ENCODE measurements at places on chromosomes 4 and X. TPM values are rescaled to one million over a fixed set of nuclear protein-coding genes. Genes with fewer than 3 reads are reported as not detected.

MID1 gene
- 14.1 TPM for total RNA-seq

IBSP gene
- not detected for total RNA-seq

MAGEA12 gene
- not detected for total RNA-seq

MYL5 gene
- total RNA-seq = 7.9 TPM

PSAPL1 gene
- total RNA-seq = not detected

GRCh38 chrX:72712094-72712755 lies 1.9 kb downstream of the PHKA1 start:
- H3K27ac ChIP-seq = peak overlapping the region; percentile 85
- H3K36me3 ChIP-seq = no peaks in the 10 kb centered on the region
- H3K4me3 ChIP-seq = no peak overlapping the region

- no peak overlapping the region for H3K27ac ChIP-seq
- H3K4me1 ChIP-seq = no peaks in the 10 kb centered on the region
- no peaks in the 10 kb centered on the region for H3K27me3 ChIP-seq
- no peak for DNase-seq
Measured at GRCh38 chr4:125225806-125226205, 88.9 kb upstream of the FAT4 start.

DNA sequence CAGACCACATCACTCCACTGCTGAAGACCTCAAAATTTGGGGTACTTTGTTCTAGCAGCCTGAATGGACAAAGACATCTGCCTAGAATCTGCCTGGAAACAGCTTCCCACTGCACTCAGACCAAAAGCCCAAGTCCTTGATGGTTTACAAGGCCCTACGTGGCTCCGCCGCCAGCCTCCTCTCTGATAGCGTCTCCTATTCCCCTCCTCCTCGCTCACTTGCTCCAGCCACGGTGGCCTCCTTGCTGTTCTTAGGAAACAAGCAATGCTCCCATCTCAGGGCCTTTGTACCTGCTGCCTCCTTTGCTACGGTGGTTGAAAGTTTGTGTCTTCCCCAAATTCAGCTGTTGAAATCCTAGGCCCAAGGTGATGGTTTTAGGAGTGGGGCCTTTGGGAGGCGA lies 34.7 kb upstream of the SORCS2 start:
- H3K4me1 ChIP-seq = peaks cover 33% of the 10 kb centered on the region
- H3K4me3 ChIP-seq = no peak overlapping the region
- no peaks in the 10 kb centered on the region for H3K27me3 ChIP-seq
- no peak for DNase-seq

DNA sequence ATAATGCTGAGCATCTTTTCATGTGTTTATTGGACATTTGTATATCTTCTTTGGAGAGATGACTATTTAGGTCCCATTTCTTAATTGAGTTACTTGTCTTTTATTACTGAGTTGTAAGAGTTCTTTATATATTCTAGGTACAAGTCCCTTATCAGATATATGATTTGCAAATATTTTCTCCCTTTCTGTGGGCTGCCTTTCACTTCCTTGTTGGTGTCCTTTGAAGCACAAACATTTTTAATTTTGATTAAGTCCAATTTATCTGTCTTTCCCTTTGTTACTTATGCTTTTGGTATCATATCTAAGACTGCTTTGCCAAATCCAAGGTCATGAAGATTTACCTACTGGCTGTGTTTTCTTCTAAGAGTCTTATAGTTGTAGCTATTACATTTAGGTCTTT lies 113.2 kb downstream of the HNRNPD start:
- no peaks in the 10 kb centered on the region for H3K27me3 ChIP-seq
- no peak overlapping the region for H3K27ac ChIP-seq
- no peaks in the 10 kb centered on the region for H3K36me3 ChIP-seq
- H3K4me1 ChIP-seq = no peaks in the 10 kb centered on the region

DNA sequence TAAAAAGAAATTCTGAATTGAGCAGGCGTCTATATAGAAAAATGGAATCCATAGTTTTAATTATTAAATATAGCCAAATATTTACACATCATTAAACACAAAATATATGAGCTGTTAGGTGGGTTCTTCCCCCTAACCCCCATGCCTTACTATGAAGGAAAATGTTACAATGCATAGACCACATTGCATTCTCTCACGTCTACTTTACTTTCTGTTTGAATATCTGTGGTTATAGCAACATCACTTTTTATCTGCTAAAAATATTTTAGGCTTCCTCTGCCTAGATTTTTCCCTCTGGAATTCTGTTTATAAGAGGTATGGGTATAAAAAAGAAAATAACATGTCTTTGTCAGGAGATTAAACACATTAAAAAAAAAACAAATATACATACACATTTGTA lies 73.1 kb downstream of the MAML3 start:
- no peaks in the 10 kb centered on the region for H3K36me3 ChIP-seq
- no peak overlapping the region for H3K27ac ChIP-seq
- no peaks in the 10 kb centered on the region for H3K27me3 ChIP-seq
- no peak overlapping the region for H3K4me3 ChIP-seq

DNA sequence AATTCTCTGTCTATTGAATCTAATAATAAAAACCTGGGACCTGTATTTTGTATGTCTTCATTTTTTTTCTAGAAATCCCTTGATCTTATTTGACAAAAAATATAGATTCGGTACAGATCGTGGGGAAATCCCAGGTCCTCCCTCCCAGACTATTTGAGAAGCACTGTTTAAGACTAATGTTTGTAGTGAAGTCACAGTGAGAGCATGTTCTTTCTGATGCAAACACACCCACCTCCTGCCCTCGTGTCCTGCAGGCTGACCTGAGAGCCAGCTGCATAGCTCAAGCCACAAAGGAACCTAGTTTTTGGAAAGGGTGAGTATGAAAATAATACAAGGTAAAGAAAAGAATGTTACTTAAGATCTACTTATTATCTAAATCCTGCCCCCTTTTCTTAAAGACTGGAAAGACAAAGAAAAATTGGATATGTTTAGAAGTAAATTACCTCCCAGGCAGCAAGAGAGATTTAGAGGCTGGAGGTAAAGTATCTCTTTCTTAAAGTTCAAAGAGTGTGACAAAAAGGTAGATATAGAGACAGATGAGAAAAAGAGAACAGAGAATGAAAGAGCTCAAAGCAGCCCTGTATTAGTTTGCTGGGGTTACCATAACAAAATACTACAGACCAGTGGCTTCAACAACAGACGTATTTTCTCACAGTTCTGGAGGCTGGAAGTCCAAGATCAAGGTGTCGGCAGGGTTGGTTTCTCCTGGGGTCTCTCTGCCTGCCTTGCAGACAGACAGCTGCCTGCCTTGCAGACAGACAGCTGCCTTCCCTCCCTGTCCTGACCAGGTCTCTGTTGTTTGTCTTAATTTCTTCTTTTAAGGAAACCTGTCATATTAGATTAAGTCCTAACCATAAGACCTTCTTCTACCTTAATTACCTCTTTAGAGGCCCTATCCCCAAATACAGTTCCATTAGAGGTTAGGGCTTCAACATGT lies 20.4 kb upstream of the DCTD start:
- H3K4me3 ChIP-seq = no peak overlapping the region
- no peak for DNase-seq
- H3K27me3 ChIP-seq = no peaks in the 10 kb centered on the region
- peaks cover 6% of the 10 kb centered on the region for H3K4me1 ChIP-seq
- H3K27ac ChIP-seq = no peak overlapping the region

GRCh38 chr4:16694884-16695276 lies 203.6 kb downstream of the LDB2 start:
- peaks cover 33% of the 10 kb centered on the region for H3K4me1 ChIP-seq
- H3K27me3 ChIP-seq = no peaks in the 10 kb centered on the region
- DNase-seq = no peak

DNA sequence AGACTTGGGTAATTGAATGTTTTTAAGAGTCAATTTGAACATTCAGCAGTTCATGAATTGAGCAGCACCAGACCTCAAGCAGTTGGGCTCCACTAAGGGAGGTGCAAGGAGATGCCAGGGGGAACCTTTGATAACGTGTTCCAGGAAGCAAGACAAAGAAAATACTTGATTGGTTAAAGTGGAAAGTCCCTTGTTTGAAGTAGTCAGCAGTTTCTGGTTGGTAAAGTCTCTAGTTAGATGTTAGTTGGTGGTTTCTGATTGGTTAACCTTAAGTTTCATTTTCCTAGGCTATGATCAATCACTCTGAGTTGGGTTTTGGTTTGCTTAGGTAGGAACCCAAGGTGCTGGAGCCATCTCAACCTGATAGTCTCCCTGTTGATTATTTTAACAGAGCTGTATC lies 4.0 kb downstream of the HERC6 start:
- DNase-seq = no peak
- H3K4me3 ChIP-seq = no peak overlapping the region
- H3K27me3 ChIP-seq = no peaks in the 10 kb centered on the region
- peaks cover 10% of the 10 kb centered on the region for H3K4me1 ChIP-seq
- H3K36me3 ChIP-seq = no peaks in the 10 kb centered on the region
- no peak overlapping the region for H3K27ac ChIP-seq

- H3K36me3 ChIP-seq = no peaks in the 10 kb centered on the region
- H3K4me1 ChIP-seq = no peaks in the 10 kb centered on the region
- no peak for DNase-seq
- H3K4me3 ChIP-seq = no peak overlapping the region
- no peak overlapping the region for H3K27ac ChIP-seq
Measured at GRCh38 chr4:176839656-176840055, 46.9 kb upstream of the VEGFC start.

GRCh38 chr4:80276931-80277330 lies 10.5 kb downstream of the FGF5 start:
- H3K27ac ChIP-seq = no peak overlapping the region
- no peak for DNase-seq
- H3K27me3 ChIP-seq = no peaks in the 10 kb centered on the region
- no peak overlapping the region for H3K4me3 ChIP-seq

DNA sequence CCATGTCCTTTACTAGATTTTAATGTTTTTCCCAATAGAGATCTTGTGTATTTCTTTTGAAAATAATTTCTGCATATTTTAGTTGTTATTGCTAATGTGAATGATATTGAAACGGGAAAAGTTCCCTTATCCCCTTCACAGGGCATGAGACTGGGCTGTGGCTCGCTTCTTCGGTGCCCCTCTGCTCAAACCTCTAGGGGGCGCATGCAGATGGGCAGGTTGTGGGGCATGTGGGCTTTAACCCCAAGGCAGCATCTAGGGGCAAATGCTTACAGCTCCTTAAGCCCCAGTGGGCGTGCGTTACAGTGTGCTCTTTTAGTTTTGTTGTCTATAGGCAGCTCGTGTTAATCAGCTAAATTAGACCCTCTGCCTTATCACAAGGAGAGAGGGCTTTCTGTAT lies 194.7 kb downstream of the OPHN1 start:
- no peaks in the 10 kb centered on the region for H3K36me3 ChIP-seq
- no peaks in the 10 kb centered on the region for H3K27me3 ChIP-seq
- no peaks in the 10 kb centered on the region for H3K4me1 ChIP-seq
- DNase-seq = no peak
- H3K27ac ChIP-seq = no peak overlapping the region
- no peak overlapping the region for H3K4me3 ChIP-seq

Data from esophagus muscularis mucosa (tissue), 4 donors.